ACHN (cell line): ENCODE measurements at places on chromosomes 11 and 22.

DNA sequence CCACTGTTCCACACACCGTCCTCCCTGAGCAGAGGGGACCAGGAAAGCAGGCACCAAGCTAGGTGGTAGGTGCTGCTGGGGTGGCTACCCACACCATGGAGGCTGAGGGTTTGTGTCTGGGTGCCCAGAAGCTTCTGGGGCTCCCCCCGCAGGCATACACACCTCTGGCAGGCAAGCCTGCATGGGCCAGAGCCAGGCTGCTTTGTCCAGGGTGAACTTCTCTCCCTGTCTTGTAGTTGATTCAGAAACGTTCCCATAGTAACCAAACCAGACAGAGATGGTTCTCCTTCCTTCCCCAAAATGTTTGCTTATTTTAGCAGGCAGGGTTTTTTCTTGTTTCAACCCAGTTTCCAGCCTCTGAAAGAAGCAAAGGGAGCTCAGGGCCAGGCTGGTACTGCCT, 40.9 kb upstream of the SUSD2 start:
- DNase-seq: no peak

DNA sequence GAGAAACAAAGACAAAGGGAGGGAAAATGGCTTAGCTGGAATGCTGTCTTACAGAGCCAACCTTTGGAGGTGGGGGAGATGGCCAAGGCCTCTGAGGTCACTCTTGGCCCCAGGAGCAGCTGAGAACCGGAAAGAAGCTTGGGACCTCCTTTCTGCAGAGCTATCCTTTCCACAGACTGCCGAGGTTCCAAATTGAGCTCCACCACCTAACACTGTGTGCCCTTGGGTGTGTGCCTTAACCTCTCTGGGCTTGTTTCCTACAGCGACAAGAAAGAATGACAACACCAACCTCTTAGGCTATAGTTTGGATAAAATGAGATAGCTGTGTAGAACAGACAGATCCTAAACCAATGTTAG, 23.2 kb downstream of the RTN4RL2 start:
- no peak for DNase-seq

DNA sequence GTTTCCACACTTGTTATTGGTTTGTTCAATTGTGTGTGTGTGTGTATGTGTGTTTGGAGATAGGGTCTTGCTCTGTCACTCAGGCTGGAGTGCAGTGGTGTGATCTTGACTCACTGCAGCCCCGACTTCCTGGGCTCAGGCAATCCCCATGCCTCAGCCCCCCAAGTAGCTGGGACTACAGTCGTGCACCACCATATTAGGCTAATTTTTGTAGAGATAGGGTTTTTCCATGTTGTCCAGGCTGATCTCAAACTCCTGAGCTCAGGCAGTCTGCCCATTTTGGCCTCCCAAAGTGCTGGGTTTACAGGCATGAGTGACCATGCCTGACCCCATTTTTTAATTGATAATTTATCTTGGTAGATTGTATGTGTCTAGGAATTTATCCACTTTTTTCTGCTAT, 263.7 kb downstream of the DYNC2H1 start:
- no peak for DNase-seq

DNA sequence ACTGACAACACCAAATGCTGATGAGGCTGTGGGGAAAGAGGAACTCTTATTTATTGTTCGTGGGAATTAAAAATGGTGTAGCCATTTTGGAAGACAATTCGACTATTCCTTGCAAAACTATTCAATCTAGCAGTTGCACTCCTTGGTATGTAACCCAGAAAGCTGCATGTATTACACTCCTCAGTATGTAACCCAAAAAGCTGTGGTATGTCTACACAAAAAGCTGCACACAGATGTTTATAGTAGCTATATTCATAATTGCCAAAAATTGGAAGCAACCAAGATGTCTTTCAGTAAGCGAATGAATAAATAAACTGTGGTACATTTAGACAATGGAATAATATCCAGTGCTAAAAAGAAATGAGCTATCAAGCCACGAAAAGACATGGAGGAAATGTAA, 4.9 kb downstream of the NNMT start:
- DNase-seq: no peak

- DNase-seq: peak; percentile 64
These were observed 12.0 kb downstream of the BRSK2 start for GRCh38 chr11:1401656-1402221.

DNA sequence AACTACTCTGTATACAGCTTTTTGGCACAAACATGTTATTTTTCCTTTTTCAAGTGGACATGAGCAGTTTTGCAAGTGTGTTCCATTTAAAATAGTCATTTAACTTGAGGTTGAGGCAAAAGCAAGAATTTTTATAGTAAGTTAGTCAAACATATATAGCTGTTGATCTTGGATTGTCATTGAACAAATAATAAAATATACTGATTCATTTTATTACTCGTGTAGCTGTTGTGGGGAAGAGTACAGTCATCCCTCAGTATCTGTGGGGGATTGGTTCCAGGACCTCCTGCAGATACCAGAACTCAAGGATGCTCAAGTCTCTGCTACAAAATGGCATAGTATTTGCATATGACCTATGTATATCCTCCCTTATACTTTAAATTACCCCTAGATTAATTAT, 45.3 kb downstream of the EXT2 start:
- no peak for DNase-seq
